ENCODE measurements at places on chromosomes 5 and 9.

- no peak for DNase-seq
Observed at GRCh38 chr9:130634191-130634768, 30.1 kb upstream of the PRDM12 start.

GRCh38 chr5:54691656-54692055 is 174.1 kb downstream of the SNX18 start:
- no peak for DNase-seq

DNA sequence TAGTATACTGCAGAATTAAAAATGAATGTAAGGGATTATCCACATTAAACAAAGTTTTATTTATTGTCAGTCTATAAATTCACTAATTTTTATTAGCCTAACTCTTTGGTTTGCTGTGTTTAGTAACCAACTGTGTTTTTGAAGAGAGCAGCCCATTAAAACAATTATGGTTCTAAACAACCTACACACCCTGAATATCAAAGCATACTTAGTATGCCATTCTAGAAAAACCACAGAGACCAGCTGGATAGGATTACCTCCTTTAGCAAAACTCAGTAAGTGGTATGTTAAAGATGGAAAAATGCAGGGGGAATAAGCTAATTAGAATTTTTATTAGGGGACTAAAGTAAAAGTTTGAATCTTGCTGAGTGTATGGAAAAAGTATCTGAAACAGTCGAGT is 1981.7 kb upstream of the NUDT12 start:
- no peak for DNase-seq

DNA sequence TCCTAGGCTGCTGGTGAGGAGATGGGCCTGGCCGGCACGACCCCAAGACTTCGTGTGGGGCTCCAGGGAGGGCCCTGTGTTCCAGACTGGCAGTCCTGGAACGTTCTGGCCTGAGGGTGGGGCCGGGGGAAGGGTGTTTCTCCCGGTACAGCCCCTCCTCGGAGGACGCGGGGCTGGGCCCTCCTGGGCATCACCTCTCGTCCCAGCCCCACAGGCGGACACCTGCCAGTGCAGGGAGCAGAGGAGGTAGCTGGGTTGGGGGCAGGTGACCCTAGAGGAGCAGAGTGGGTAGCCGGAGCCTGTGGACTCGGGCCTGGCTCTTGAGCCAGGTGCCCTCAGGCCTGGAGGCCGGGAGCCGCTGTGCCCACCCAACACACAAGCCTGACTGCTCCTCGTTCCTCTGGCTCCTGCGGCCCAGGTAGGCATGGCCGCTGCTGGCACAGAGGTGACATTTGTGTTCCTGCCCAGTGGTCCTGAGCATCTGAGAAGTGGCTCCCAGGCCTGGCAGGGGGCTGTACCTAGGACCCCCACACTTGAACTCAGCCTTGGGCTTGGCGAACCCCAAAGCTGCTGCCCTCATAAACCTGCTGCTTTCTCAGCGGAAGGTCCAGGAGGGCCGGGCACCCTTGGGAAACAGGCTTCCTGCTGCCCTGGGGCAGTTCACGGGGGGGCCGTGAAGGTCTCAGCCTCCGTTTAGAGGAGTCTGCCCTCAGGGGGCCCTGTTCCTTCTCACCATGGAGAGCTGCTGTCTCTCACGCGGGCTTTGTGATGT is 817 bp downstream of the SLC6A19 start:
- no peak for DNase-seq

- no peak for DNase-seq
Observed at GRCh38 chr5:63768221-63768620, 194.0 kb downstream of the HTR1A start.

GRCh38 chr9:74497748-74498620 is 849 bp downstream of the RORB start:
- DNase-seq = no peak

- DNase-seq = no peak
Observed at GRCh38 chr5:53334431-53334941, 145.9 kb upstream of the FST start.

- no peak for DNase-seq
Observed at GRCh38 chr9:19283072-19283710, 52.7 kb downstream of the DENND4C start.

- DNase-seq = no peak
Observed at GRCh38 chr5:172498431-172499129, 44.3 kb upstream of the SH3PXD2B start.

DNA sequence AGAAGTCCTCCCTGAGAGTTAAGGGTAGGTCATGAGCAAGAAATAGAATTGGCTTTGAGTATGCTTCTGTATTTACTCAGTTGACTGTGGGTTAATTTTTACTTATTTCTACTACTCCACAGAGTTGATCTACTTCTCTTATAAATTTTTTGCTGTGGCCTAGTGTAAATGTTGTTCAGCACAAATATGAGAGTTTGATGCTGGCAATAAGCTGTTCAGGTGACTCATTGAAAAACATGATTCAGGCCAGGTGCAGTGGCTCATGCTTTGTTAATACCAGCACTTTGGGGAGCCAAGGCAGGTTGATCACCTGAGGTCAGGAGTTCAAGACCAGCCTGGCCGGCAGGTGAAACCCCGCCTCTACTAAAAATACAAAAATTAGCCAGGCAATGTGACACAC is 4.5 kb upstream of the CDK7 start:
- DNase-seq = no peak

GRCh38 chr9:37549527-37549926 is 26.7 kb downstream of the FBXO10 start:
- DNase-seq = peak; percentile 23

GRCh38 chr9:18798106-18798505 is 234.9 kb downstream of the SAXO1 start:
- DNase-seq = no peak

- DNase-seq = no peak
Observed at GRCh38 chr5:22958462-22959262, 105.5 kb upstream of the CDH12 start.

- peak; percentile 91 for DNase-seq
Observed at GRCh38 chr9:126804696-126805553, at the start of gene ZBTB43. ZBTB43 (plus strand) TSS chr9:126805040; CDS start chr9:126832510, 27,470 bp downstream.

GRCh38 chr9:5879419-5880181 is 11.1 kb upstream of the MLANA start:
- DNase-seq = peak; percentile 89

DNA sequence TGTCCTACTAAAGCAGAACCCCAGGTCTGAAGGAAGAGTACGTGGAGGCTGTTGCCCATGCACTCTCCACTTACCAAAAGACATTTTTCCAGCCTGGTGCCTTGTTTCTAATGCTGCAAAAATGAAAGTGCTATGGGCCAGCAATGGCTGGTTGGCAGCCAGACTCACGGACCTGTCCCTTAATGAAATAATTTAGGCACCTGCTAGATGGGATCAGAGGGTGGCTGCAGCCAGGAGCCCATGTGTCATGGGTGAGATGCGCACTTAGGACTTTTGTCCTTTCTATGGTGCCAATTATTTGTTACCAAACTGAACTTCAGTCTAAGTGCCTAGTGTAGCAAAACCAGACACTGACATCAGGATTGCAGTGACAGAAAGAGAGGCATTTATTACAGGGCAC is 276.3 kb downstream of the YTHDC2 start:
- DNase-seq = no peak

- peak; percentile 68 for DNase-seq
Observed at GRCh38 chr9:116389541-116390302, 236.1 kb downstream of the PAPPA start.

- no peak for DNase-seq
Observed at GRCh38 chr5:157025093-157025698, 33.7 kb downstream of the HAVCR1 start.

DNA sequence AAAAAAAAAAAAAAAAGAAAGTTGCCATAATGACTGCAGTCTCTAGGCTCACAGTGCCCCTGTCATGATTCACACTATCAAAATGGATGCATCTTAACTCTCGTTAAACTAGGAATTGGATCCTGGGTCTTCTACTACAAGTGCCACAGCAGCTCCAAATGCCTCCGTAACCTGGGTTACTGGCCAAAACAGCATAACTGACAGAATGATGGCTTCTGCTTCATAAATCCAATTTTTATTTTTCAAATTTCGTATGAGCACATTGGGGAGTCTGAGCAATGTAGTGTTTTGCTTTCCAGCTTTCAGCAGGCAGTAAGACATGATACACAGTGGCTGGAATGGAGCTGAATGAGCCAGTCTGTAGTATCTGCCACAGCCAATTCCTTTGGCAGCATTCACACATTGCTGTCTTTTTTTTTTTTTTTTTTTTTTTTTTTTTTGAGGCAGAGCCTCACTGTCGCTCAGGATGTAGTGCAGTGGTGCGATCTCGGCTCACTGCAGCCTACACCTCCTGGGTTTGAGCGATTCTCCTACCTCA is 36.0 kb upstream of the NPM1 start:
- no peak for DNase-seq

DNA sequence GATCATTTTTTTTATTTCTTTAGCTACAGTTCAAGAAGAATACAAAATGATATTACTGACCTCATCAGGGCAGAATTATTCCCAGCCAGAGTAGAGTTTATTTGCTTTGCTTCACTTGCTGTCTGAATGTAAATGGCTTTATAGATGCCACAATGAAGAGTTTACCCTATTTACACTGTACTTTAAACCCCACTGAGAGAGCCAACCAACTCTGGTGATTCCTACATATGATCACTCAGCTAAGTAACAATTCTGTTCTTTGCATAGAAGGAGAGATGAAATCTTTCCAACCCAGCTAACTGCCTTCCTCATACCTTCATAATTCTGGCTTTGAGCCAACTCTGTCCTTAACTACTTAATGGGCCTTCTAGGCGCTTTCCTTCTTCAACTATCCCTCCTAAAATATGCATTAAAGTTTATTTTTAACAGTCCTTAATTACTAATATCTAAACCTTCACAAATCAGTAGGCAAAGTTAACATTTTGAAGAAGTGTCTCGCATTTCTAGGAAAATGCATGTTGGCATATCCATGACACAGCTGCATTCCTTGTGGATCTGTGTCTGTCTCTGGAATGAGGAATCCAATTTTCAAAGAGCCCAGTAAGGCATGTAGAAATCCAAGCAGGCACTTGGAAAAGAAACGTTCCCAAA is 284.8 kb upstream of the GRAMD2B start:
- DNase-seq = peak; percentile 95

DNA sequence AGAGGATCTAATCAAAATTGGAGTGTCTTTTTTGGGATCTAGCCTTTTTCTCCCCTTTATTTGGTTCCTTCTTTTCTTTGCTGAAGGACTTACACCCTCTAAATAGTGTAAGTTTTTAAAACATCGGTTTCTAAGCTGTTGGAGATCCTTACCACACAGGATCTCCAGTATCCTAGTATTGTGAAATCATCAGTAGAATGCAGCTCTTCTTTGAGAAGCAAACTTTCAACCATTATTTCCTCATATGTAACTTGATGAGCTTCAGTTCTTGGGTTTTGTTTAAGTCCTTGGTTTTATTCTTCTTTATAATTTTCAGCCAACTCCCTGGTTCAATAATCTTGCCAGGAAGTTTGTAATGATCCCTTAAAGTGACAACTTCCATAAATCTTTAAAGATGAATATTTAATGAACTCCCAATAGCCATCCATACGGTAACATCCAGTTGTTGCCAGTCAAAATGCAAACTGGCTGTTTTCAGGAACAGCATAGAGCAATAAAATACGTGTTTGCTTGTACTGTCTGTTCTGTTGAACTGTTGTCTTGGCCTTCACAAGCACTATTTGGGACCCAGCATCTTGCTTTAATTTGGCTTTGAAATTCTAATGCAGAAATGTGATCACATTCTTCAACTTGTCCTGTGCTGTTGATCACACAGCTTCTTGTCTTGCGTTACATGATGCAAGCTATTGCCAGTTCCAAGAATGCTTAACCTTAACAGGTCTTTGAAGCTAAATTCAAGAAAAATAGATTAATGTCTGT is 34.8 kb upstream of the TTC23L start:
- no peak for DNase-seq

DNA sequence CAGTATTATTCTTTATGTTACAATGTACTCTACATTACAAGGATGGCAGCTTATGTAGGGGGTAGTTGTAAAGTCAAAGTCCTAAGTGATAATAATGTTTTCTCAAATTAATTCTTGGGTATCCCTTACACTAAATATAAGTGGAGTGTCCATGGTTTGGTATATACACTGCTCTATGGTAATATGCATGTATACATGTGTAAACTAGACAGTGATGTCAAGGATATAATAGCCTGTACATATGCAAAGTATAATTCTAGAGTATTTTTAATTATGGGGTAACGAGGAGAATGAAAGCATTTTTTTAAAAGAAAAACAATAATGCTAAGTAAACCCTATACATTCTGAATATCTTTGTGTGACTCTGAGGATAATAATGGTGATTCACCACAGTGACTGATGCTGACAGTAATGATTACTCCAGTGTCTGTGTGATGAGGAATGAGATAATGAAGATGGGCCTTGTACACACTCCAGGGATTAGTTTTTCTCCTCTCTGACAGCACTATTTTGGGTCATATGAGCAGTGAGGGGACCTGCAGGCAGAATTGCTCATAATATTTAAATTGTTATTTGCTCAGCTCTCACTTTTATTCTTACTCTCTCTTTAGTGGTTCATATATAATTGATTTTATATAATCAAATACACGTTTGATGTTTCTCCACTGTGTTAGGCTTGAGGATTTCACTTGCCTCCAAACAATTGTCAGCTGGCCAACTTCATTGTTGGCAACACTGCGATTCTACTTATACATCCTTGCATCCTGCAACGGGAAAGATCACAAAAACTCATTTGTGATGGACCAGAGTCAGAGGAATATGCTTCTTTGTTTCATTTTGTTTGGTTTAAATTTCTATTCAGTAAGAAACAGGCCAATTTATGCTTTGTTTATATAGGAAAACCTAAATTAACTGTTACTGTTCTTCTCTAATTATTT is 88.2 kb downstream of the NREP start:
- peak; percentile 52 for DNase-seq

- DNase-seq = no peak
Observed at GRCh38 chr5:172940268-172941066, 18.8 kb upstream of the RPL26L1 start.

DNA sequence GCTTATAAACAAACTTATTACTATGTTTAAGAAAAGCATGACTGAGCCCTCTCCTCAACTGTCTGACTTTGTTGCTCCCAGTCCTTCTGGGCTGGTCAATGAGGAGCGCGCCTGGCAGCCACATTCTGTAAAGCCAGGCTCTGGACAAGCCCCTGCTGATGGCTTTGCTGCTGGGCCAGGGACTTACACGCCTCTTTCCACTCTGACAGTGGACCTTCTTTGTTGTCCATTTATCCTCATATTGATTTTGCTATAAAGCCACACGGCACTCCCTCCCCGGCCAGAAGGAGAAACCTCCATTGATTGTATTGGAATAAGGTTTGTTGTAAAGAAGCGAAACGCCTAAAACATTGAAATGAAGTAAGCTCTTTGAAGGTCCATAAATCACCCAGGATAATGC is 50.6 kb downstream of the C5orf15 start:
- no peak for DNase-seq

DNA sequence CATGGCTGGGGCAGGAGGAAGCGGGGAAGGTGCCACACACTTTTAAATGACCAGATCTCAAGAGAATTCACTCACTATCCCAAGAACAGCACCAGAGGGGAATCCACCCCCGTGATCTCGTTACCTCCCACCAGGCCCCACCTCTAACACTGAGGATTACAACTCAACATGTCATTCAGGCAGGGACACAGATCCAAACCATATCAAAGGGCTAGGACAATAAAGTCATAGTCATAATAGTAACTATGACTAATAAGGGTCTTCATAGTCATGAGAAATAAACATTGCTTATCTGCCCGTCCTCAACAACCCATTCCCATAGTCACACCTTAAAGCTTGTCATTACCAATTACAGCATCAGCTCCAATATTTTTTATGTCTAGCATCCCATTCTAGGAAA is 65.3 kb upstream of the SMC2 start:
- no peak for DNase-seq

Data from kidney glomerular epithelial cell (primary cell).